ENCODE measurements at places on chromosomes 3 and 15.
A peak's percentile ranks its signal among the peaks of the same experiment; 100 is the strongest.

DNA sequence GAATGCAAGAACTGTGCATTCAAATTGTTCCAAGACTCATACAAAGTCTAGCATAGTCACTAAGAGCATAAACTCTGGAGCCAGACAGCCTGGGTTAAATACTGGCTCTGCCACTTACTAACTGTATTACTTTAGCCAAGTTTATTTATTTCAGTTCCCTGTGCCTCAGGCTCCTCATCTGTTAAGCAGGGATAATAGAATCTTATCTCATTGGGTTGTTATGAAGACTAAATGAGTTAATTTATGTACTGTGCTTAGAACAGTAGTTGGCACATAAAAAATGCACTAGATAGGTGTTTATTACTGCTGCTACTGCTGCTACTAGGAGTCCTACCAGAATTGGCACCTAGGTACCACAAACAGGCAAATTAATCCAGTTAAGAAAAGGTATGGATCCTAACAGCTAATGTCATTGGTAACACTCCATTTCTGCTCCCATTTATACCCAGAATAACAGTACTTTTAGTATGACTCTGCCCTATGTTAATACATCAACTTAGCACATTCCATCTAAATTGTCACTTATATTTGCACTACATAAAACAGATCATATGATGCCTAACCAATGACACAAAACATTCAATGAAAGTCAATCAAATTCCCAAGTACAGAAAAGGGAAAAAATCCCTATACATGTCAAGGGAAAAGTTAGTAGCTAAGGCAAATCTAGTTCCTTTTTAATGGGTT is 45.7 kb downstream of the GSK3B start:
- DNase-seq: no peak

- DNase-seq: no peak
Observed at GRCh38 chr3:187889601-187890404, 144.5 kb upstream of the BCL6 start.

DNA sequence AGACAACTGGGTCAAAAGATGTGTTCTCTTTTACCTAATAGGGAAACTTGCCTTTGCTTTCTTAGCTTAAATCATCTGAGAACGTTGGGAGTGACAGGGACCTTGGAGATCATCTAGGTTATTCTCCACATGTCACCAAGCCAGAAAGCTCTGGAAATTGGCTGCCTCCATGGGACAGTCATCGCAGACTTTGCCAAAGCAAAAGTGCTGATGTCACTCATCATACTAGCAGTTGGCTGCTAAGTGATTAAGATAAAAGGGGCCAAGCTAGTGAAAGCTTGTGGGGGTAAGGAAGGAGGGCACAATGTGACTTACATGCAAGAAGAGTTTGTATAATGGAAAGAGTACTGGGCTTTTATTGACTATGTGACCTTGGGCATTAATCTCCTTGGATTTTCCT is 198.0 kb upstream of the PFN2 start:
- no peak for DNase-seq

DNA sequence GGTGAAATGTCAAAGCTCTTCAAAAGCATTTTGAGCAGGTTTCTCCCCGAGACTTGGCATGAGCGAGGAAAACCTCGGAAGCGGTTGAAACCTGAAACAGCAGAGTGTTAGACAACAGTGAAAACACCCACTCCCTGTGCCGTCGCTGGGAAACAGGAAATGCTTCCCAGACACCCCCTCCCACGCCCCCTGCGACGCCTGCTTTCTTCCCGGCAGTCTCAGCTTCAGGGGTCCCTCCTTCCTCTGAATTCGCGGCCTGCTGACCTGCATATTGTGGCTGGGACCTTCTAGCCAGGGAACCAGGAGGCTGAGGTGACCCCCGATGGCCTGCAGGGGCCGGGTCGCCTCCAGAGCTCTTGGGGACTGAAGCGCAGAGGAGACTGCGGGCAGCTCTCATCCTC is 250.6 kb upstream of the LYSMD4 start:
- no peak for DNase-seq

- DNase-seq: no peak
Observed at GRCh38 chr3:188220097-188220788, 66.3 kb downstream of the LPP start.

DNA sequence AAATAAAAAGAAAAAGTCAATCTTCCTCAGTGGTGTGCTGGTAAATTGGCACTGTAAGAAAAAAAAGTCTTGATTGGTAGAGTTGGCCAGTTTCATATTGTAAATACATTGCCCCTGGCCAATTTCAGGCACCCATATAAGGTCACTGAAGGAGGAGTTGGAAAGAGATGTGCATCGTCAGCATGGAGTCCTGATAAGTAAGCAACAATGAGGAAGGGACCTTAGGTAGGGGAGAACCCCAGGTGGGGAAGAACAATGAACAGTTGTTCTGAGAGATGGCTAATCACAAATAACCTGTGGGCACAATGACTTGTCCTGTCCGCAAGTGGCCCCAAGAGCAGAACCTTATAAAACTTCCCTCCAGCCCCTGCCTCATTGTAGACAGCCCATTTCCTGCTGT is 8.6 kb upstream of the CYP8B1 start:
- DNase-seq: no peak

GRCh38 chr3:110598847-110599490 is 472.6 kb upstream of the NECTIN3 start:
- no peak for DNase-seq

- no peak for DNase-seq
Observed at GRCh38 chr3:107951126-107951525, 139.7 kb downstream of the CD47 start.

GRCh38 chr15:92870010-92870591 is 30.0 kb upstream of the CHD2 start:
- no peak for DNase-seq

DNA sequence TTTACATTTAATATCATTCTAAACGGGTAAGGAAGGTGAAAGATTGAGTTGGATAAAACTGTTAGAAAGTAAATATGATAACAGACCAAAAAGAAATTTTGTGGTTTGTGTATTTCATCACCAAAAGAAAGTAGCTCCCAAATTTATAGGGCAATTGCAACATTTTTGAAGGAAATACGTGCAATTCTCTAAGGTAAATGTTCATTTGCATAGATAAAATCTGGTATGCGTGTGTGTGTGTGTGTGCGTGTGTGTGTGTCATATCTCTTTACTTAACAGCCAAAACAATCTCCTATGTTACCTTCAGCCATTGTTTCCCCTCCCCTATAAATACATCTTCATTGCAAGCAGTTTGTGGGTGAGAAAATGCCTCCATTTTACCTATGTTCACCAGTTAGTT is 208.4 kb downstream of the TNIK start:
- DNase-seq: no peak

- no peak for DNase-seq
Observed at GRCh38 chr3:187551416-187551815, 118.8 kb downstream of the SST start.

DNA sequence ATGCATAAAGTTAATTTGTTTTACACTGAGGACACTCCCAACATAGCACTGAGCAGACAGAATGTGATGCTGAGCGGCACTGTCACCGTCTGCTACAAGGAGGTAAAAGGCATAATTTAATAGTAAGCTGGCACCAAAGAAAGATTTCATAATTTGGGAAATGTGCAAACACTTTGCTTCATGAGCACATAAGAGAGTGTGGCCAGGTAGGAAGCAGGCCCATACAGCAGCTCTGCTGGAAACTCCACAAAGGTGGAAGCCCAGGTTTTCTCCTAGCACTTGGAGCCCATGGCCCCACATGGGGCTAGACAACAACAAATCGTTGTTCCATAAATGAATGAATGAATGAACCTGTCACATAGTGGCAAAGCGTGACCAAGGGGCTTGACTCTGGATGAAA is 68.5 kb upstream of the CACNA2D3 start:
- DNase-seq: no peak

GRCh38 chr3:159831466-159831865 is 157.2 kb upstream of the IL12A start:
- DNase-seq: no peak

GRCh38 chr3:193842029-193842798 is 249.2 kb downstream of the OPA1 start:
- DNase-seq: no peak

DNA sequence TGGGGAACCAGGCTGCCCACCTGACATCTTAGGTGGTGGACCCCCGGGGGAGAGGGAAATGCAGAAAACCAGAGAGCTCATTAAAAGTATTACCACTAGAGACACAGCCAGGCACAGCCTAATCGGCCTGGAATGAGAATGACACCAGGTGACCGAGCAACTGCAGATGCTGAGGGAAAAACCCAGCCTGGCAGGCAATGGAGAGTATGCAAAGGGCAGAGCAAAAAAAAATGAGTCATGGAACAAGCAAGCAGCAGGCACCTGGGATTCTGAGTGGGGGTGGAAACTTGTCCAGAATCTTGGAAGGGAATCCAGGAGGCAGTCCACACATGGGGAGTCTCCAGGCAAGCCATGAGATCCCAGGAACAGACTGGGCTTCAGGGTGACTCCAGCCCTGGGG is 183.7 kb upstream of the LRRN1 start:
- no peak for DNase-seq

- DNase-seq: no peak
Observed at GRCh38 chr3:59411186-59411585, 361.4 kb upstream of the CFAP20DC start.

DNA sequence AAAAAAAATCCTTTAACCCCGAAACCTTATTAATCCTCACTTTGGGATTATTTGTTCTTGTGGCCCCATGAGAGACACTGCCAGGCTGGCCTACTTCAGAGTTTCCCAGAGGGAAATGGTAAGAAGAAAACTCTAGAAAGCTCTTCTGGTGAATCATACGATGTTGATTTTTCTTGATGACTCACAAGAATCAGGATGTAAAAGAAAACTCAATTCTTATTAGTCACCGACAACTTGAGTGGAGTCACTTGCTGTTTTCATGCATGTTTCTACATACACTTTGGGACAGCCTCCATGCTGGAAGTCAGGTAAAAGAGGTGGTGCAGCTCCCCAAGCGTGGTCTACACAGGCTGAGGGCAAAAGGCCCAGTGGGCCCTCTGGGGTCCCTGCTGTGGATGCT is 42.8 kb downstream of the MYO5C start:
- no peak for DNase-seq

GRCh38 chr3:4633078-4634004 is 140.2 kb downstream of the ITPR1 start:
- DNase-seq: no peak

DNA sequence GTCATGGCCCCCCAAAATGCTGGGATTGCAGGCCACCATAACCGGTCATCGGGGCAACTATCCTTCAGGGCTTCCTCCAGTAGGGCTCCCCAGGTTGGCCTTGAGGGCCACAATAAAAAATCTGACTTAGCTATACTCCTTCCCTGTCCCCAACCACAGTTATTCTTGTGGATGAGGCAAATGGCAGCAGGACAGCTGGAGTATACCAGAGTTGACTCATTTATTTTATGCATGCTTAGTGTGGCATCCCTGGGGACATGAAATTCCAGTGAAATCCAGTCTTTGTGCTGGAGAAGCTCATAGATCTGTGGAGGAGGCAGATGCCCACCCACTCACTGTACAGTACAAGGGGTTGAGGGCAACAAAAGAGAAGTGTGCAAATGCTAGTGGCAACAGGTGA is 109.5 kb downstream of the RORA start:
- no peak for DNase-seq

- DNase-seq: no peak
Observed at GRCh38 chr3:45055032-45055410, 28.9 kb downstream of the CLEC3B start.

DNA sequence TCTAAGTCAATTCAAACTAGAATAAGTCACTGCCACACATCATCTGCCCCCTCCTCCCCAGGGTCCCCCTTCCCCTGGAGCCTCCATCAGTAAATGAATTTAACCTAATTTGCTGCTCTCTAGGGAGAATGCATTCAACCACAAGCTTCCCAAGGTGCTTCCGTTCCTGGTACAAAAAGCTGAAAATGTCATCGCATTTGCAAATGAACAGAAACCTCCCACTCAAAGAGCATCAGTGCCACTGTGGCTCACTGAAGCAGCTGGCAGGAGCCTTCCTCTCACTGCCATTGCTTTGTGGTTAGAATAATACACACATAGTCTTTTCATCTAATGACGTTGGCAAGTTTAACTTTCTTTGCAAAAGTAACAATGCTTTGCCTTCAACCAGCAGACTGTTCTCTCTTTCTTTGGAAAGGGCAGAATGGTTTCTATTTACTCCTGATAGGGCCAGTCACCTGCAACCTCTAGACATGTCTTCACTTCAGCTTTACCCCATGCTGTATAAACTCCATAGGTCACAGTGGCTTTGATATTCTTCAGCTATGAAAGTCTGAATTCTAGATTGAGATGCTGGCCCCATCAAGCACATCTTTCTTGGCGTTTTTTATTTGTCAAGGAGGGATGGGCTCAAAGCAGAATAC is 238.1 kb downstream of the CPNE4 start:
- DNase-seq: no peak

- DNase-seq: no peak
Observed at GRCh38 chr3:66053550-66054094, 14.9 kb upstream of the MAGI1 start.

- no peak for DNase-seq
Observed at GRCh38 chr15:79994615-79995014, 23.6 kb upstream of the BCL2A1 start.

GRCh38 chr3:177624528-177625495 is 427.5 kb upstream of the TBL1XR1 start:
- peak; percentile 17 for DNase-seq

DNA sequence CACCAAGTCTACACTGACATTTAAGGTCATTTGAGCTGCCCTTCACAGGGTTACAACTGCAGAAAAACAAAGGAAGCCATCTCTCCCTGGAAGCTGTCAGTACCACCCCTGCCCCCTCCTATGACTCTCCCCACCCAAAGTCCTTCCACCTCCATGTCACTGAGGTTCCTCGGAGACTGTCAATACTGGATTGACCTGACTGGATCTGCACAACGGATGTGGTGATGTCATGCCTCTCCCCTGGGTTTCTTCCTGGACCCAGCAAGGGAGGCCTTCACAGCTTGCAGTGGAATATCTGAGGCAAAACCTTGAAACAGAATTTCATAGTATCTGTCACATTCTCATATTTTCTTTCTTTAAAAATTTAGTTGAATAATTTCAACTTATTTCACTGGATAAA is 153.5 kb downstream of the CLSTN2 start:
- no peak for DNase-seq

DNA sequence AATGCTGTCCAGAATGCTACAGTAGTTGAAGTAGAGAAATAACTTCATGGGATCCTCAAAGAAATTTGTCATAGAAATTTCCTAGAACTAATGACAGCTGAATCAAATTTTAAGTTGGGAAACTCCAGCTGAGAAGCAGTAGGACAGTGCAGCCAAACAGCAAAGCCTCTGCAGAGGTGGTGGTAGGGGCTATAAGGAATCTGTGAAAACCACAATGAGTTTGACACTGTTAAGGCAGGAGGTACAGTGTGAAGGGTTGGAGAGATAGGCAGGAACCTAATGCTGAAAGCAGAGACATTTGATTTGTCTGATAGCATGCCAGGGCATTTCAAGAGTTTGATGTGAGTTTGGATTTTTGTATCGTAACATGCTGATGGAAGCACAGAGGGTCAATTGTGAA is 22.0 kb downstream of the ASTE1 start:
- DNase-seq: no peak

- no peak for DNase-seq
Observed at GRCh38 chr15:67030036-67030762, 35.2 kb upstream of the SMAD3 start.

- no peak for DNase-seq
Observed at GRCh38 chr3:49720855-49721595, 1.5 kb upstream of the AMIGO3 start.

GRCh38 chr3:43998836-43999727 is 242.6 kb upstream of the TOPAZ1 start:
- DNase-seq: no peak

- DNase-seq: no peak
Observed at GRCh38 chr15:32943711-32944110, 225.9 kb downstream of the GREM1 start.
